Activated CD8-positive, alpha-beta memory T cell treated with anti-CD3 and anti-CD28 coated beads for 1 hour (primary cell): ENCODE measurements at places on chromosomes 2 and 18.

GRCh38 chr2:173427887-173428668, 73.4 kb downstream of the CDCA7 start:
- no peak for DNase-seq

GRCh38 chr18:32803568-32803967, 30.7 kb upstream of the KLHL14 start:
- DNase-seq, result no peak

DNA sequence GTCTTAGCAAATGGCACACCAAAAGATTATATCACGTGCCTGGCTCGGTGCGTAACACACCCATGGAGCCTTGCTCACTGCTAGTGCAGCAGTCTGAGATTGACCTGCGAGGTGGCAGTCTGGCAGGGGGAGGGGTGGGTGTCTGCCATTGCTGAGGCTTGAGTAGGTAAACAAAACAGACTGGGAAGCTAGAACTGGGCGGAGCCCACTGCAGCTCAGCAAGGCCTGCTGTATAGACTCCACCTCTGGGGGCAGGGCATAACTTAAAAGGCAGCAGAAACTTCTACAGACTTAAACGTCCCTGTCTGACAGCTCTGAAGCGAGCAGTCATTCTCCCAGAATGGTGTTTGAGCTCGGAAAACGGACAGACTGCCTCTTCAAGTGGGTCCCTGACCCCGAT, 55.9 kb upstream of the FSHR start:
- DNase-seq, result no peak

DNA sequence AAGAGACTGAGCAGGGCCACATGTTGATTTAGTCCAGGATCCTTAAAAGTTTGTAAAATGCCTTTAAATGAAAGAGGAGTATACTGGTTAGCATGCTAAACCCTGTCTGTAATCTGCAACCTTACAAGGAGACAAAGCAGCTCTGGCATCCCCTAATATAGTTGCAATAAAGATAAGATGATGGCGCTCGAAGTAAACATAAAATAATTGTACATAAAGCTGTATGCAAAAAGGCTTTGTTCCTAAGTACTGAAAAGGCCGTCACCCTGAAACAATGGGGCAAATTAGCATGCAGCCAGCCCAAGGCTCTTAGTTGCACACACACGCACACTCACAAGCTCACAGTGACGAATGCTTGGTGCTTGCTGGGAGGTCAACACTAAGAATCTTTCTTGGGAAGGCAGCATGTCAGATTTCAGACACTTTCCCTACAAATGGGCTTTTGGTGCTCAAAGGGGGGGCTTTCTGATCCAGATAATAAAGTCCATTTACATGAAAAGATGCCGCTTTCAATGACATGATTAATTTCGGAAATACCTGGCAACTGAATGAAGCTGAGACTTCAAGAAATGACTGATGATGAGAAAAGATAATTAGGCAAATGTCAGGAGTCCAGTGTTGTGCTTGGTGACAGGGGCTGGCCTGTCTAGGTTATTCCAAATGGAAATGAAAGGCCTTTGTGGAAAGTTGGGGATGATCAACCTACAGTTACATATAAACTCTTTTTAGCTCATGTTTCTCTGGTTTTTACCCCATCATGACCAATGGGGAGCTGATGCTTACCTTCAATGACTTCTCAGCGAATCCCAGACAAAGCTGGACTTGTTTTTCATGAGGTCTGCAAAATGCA, 370.3 kb downstream of the MEIS1 start:
- DNase-seq, result no peak

DNA sequence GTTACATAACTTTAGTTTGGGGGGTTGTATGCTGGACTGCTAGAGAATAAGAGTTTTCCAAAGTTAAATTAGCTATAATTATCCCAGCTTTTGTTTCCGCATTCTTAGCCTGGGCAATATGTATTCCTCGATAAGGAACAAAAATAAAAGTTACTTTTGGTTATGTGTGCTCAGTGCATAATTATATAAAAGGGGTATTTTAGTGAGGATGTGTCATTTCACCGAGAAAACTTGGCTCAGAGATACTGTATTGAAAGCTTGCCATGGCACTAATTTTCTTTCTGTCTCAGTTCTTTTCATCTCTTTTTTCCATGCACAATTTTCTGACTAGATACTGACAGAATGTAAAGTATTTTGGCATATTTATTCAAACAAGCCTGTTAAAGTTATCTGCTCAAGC, 28.2 kb downstream of the ARHGAP15 start:
- no peak for DNase-seq

DNA sequence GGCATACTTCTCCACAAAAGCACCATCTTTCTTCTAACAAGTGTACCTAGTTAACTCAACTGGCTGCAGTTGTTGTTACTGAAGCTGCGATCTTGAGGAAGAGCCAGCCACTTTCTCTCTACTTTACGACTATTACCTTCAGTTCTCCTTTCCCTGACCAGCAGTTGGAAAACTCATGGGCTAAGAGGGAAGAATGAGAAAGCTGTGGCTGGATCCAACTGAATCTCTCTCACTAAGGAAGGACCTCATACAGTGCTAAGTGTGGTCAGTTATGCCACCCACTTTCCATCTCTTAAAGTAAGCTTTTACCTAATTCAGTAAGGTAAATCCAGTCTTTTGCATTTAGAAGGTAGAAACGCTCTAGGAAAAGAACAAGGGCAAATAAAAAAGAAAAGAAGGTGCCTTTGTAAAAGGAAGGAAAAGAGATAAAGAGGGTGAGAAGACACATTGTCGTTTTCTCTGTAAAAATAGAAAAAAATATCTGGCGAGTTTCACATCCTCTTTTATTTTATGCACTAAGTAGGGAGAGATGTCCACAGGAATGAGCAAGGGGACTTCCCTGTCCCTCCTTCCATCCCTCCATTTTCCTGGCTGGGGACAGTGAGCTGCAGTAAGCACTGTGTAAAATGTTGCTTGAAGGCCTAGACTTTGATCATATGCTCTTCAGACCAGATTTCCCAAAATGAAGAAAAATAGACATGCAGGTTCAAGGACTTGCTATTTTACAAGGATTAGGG, 73.4 kb downstream of the PLEKHM3 start:
- no peak for DNase-seq

DNA sequence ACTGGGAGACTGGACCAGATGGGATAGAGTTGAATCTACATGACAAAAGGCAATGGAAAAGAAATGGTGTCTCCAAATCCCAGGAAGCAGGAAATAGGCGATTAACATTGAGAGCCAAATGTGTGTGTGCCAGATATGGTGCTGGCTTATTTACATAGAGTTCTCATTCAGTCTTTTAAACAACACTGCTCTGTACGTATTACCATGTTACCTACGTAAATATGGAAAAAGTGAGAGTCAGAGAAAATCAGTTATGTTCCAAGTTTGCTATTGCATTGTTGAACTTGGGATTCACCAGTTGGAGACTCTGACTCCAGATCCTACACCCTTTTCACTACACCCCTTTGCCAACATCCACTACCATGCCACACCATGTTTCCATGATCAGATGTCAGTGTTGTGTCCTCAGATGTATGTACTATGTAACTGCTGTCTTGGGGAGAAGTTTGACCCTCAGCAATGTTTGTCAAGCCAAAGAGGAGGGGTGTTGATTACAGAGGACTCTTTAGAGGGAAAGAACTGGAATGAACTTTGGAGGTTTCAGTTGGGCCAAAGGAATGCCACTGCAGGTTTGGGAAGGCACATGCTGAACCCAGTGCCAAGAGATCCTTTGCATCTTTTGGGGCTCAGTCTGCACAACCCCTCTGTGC, 19.6 kb upstream of the GREB1 start:
- no peak for DNase-seq

DNA sequence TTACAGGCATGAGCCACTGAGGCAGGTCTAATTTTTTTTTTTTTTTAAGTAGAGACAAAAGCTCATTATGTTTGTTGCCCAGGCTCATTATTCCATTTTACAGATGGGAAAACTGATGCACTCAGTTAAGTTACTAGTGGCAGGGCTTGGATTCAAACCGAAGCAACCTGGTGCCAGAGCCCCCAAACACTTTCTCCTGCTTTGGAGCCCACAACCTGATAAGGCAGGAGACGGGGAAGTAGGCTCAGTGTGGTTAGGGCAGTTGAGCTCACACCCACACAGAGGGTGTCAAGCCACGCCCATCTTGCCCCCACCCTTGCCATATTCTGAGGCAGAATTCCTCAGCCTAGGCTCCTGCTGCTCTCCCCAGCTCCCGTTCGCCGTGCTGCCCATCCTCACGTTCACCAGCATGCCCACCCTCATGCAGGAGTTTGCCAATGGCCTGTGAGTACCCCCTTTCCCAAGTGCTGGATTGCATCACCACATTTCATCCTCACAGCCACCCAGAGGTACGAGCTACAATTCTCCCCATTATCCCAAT, 5.8 kb upstream of the CTDSP1 start:
- no peak for DNase-seq

DNA sequence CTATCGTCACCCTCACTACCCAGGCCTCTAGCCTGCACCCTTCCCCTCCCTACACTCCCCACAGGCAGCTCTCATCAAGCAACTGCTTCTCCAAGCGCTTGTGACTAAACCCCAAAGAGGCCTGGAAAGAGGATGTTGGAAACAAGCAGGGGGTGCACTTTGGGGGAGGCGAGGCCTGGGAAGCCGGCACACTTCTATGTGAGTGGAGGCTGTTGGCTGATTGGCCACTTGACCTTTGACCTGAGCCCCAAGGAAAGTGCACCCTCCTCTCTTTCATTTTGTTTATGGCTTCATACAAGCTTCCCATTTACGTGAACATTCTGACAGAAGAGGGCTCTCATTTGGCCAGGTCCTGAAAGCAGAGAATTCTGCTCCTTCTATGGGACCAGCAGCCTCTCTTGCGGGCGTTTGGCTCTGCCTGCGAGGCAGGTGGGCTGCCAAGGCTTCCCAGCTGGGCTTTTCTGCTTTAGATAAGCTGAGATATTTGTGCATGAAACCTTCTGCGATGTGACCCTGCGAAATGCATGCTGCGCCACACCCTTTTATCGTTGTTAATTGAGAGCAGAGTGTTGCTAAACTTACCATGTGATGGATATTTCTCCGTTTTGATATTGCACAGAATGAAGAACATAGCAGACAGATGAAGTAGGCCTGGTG, 134.8 kb upstream of the NCK2 start:
- DNase-seq, result no peak

GRCh38 chr2:56410140-56410539, 226.3 kb downstream of the CCDC85A start:
- no peak for DNase-seq

DNA sequence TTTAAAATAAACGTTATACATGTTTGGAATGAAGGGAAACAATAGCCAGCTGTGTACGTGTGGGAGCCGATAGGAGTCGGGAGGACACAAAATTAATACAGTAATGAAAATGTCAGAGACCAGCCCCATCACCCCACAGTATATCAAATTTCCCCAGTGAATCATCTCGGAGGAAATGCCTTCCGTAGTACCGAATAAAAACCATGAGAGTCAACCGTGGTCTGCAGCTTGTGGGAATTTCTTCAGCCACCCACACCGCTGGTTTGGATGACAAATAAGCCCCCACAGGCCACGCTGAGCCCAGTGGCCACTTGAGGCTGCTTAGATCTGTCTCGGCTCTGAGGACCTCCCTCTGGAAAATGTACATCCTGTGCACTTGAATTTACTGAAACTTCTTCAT, 133.7 kb downstream of the COL6A3 start:
- no peak for DNase-seq

GRCh38 chr2:222257645-222258044, 41.2 kb downstream of the PAX3 start:
- DNase-seq, result no peak

DNA sequence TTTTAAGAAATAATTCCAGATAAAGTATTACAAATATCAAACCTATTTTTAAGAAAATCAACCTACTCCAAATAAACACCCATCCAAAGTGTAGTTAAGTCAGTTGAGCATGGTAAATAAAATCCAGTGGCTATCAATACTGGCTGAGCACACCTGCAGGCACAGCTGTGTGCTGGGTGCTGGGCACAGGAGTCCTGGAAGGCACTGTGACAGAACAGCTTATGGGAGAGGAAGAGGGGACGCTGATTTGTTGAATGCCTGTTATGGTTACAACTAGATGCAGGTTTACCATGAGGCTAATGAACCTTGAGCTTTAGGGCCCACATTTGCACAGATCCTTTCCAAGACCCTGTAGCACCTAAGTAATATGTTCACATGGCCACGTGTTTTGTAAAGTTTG, 202.7 kb downstream of the MTX2 start:
- DNase-seq, result no peak

- DNase-seq, result no peak
These were observed 30.5 kb downstream of the ASB1 start for GRCh38 chr2:238456970-238457926.

DNA sequence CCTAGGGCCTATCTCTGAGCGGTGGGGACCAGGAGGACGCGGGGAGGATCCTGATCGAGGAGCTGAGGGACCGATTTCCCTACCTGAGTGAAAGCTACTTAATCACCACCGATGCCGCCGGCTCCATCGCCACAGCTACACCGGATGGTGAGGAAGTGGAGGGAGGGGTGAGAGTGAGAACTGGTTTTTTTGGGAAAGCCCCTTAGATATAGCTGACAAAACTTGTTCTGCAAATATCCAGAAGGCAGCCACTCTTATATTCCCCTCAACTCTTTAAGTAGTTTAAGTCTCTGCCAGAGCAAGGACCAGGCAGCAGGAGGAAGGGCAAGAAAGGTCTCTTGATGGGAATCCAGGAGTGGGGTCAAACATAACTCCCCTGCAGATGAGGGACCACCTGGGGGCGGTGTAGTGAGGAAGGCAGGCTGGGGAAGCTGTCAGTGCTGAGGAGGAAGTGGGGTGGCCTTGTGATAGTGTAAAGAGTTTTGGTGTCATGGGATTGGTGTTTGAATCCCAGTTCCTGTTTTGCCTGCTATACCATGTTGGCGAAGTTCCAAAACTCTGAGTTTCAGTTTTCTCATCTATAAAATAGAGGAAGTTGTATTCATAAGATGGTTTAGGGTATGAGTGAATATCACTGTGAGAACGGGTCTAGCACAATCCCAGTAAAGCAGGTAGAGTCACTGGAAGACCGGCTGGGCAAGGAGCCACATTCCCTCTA, 3.4 kb downstream of the NAGK start:
- DNase-seq, result no peak

- DNase-seq, result no peak
These were observed 28.5 kb downstream of the ZNF516 start for GRCh38 chr18:76466410-76466991.

DNA sequence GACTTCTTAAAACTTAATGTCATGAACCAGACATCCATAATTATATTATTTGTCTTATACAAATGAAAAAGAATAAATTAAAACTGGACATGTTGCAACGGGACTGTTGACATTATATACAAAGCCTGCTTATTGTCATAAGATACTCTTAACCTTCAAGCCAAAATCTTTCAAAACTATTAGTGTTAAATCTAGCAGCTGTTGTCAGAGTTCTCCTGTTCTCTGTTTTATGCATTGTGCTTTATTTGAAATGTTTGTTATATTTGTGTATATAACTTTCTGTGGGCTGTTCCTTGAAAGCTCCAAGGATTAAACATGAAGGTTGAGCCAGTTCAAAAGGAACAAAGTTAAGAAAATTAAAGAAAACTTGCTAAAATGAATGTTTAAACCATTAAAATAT, 335.5 kb upstream of the NT5C1B start:
- no peak for DNase-seq

GRCh38 chr18:32669549-32670165, 103.2 kb downstream of the KLHL14 start:
- no peak for DNase-seq

GRCh38 chr2:162369551-162369950, 25.6 kb downstream of the GCA start:
- DNase-seq, result no peak

GRCh38 chr2:213189001-213189899, 37.8 kb upstream of the IKZF2 start:
- no peak for DNase-seq
